ENCODE measurements at places on chromosomes 5 and 9.

- no peak for DNase-seq
These were observed 73.8 kb upstream of the TBC1D2 start for GRCh38 chr9:98329281-98329680.

GRCh38 chr9:89604729-89605464 is at the start of gene GADD45G:
TSS of gene GADD45G (plus strand) at chr9:89605012. CDS start at chr9:89605122, 110 bp downstream.
- DNase-seq: peak; percentile 29

DNA sequence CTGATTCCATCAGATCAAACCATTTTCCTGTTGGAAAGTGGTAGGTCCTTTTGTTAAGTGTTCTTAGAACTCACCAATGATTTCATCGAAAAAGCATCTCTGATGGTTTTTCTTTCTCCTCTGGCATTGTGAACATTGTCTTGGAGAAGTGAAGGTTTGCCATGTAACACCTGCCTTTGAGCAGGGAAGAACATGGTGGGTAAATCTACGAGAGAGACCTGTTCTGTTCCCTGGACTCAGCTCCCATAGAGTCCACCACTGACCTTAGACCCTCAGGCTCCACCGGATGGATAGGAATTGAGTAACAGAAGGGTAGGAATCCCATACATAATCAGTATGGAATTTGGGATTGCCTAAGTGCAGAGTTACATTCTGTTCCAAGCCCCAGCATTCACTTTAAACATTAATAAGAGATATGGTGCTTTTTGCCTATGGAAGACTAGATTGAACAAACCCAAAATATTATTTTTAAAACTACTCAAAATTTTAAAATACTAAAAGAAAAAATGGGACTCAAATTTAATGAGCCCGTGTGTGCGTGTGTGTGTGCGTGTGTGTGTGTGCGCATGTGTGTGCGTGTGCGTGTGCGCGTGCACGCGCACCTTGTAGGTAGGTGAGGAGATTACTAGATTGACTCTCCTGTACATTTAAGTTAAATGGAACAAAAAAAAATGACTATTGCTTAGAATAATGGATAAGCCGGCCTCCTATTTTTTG is 92.0 kb downstream of the C9orf152 start:
- DNase-seq: no peak

GRCh38 chr9:36592801-36593583 is 20.3 kb downstream of the MELK start:
- no peak for DNase-seq

DNA sequence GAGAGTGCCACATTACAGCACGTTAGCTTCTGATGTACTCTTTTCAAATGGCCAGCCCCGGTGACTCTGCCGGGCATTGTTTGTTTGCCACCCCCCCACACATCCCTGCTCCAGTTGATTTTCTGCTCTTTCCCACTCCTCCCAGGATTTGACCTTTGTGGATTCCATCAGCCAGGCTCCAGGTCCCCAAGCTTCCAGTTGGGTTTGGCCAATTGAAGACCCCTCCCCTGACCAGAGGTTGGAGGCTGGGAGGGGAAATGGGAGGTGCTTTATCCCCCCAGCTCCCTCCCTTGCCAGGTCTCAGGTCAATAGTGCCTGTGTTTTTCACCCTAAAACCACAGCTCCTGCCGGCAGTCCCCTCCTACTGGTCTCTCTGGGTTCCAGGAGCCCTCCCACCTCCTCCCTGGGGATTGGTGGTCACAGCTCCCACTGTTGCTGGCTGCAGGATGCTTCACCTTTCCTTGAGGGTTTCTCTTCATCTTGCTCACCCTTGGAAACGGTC is 34.9 kb downstream of the IRF1 start:
- DNase-seq: no peak
